ENCODE measurements at places on chromosomes 7 and 10. TPM values are rescaled to one million over a fixed set of nuclear protein-coding genes. Genes with fewer than 3 reads are reported as not detected.

GTF2I gene
- 146 TPM for total RNA-seq

COBL gene
- total RNA-seq, result not detected

ZNF487 gene
- 3.9 TPM for total RNA-seq

ZNF804B gene
- total RNA-seq, result not detected

CISD1 gene
- total RNA-seq, result 14.6 TPM

GPR26 gene
- total RNA-seq, result not detected

IRF5 gene
- 0.14 TPM for total RNA-seq

ASAH2 gene
- total RNA-seq, result 2.3 TPM

VSTM4 gene
- 1.6 TPM for total RNA-seq

ASIC3 gene
- 0.05 TPM for total RNA-seq

HMX2 gene
- total RNA-seq, result not detected

FKBP6 gene
- total RNA-seq, result not detected

SFXN2 gene
- 2.4 TPM for total RNA-seq

PTPRZ1 gene
- not detected for total RNA-seq

FOXI2 gene
- total RNA-seq, result not detected

CLCN1 gene
- total RNA-seq, result not detected

SPDYE9 gene
- total RNA-seq, result not detected

NXPH1 gene
- total RNA-seq, result not detected

SOSTDC1 gene
- total RNA-seq, result 0.05 TPM

FOXP2 gene
- 1.2 TPM for total RNA-seq

CTAGE4 gene
- not detected for total RNA-seq

SLC39A12 gene
- total RNA-seq, result not detected

ZNF117 gene
- 10.7 TPM for total RNA-seq

PRSS1 gene
- not detected for total RNA-seq

ZSCAN21 gene
- 8.9 TPM for total RNA-seq

TACR2 gene
- total RNA-seq, result under 0.01 TPM

CDCA7L gene
- total RNA-seq, result 46.9 TPM

NPC1L1 gene
- total RNA-seq, result not detected

RBM20 gene
- total RNA-seq, result 0.18 TPM

PILRA gene
- total RNA-seq, result 0.89 TPM

CCDC146 gene
- total RNA-seq, result 1.5 TPM

GIMAP1 gene
- total RNA-seq, result not detected

HOXA10 gene
- total RNA-seq, result 13.7 TPM

ACBD7 gene
- total RNA-seq, result 0.30 TPM

Measured in smooth muscle cell of the umbilical artery (primary cell).